ENCODE measurements at places on chromosomes 2 and 18.

GRCh38 chr2:65049010-65049639 lies 7.1 kb upstream of the CEP68 start:
- no peak for DNase-seq

DNA sequence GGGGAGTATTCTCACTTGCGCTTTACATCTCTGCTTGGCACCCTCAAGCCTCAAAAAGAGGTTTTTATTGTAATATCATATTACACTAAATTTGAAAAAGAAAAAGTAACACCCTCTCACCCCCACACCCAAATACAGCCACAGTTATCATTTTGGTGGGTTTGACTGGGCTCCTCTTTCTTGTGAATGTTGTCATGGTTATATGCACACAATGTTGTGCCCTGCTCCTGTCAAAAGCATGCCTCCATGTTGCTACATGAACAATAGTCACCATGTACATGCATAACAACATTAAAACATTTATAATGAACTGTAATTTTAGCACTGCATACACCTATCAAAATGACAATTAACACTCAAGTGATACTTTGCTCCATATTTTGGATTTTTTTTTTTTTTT lies 100.2 kb downstream of the BCL2L11 start:
- DNase-seq: no peak

- DNase-seq: no peak
These were observed 61.9 kb upstream of the PSMD14 start for GRCh38 chr2:161246281-161246680.

DNA sequence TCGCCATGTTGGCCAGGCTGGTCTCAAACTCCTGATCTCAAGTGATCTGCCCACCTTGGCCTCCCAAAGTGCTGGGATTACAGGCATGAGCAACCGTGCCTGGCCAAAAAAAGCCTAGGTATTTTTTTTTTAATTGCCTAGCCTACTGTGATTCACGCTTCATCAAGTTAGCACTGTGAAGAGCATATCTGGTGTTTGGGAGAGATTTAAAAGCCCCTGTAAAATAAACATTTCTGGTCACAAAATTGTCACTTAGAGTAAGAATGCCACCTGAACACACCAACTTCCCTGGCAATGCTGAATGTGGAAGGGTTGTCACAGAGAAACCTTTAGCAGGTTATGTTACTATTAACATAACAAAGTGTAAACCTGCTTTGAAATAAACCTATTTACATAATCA lies 39.7 kb upstream of the CHAC2 start:
- DNase-seq: no peak

GRCh38 chr2:231934441-231935206 lies 8.4 kb upstream of the NPPC start:
- DNase-seq: no peak

GRCh38 chr2:109206569-109207146 lies 77.7 kb downstream of the SH3RF3 start:
- DNase-seq: no peak

GRCh38 chr2:3689998-3690748 lies 13.2 kb upstream of the DCDC2C start:
- no peak for DNase-seq

- no peak for DNase-seq
These were observed 226.8 kb downstream of the TNS1 start for GRCh38 chr2:217775920-217776503.

DNA sequence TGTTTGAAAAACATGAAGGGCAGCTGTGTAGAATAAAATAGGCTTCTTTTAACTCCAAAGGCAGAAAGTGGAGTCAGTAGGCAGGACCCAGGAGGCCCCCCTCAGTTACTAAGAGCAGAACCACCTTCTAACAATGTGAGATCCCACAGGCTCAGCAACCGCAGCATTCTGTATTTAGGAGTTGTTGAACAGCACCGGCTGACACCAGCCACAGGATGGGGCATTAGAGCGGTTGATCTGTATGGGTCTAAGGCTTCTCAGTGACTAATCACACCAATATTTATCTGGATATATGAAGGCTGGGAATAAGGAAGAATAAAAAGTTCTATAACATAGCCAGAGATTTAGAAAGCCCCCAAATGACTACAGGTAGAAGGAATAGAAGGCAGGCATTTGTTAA lies 51.7 kb downstream of the MYO5B start:
- DNase-seq: no peak

DNA sequence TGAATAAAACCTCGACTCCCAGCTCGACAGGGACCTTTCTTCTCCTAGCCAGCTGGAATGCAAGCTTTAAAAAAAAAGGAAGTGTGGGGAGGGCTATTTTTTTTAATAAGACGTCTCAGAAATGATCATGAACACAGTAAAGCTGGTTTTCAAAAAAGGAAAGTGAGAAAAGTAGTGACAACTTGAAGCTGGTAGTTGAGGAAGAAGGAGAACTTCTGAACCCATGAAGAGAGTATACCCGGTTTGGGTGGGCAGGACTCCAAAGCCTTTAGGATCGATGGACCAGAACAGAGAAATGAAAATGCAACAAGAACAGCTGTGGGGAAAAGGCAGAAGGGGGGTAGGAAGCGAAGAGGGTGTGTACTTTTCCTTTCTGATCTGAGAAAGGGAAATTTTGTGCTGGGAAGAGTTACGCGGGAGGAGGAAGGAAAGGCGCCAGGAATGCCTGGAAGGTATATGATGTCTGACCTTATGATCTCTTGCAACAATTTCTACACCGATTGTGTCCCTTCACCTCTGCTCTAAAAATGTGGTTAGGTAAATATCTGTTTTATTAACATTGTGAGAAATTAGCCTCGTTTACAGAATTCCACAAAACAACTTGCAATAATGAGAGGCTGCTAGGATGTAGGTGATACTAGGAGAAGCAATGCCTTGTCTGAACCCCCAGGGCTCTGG lies 22.6 kb upstream of the CYP1B1 start:
- no peak for DNase-seq

DNA sequence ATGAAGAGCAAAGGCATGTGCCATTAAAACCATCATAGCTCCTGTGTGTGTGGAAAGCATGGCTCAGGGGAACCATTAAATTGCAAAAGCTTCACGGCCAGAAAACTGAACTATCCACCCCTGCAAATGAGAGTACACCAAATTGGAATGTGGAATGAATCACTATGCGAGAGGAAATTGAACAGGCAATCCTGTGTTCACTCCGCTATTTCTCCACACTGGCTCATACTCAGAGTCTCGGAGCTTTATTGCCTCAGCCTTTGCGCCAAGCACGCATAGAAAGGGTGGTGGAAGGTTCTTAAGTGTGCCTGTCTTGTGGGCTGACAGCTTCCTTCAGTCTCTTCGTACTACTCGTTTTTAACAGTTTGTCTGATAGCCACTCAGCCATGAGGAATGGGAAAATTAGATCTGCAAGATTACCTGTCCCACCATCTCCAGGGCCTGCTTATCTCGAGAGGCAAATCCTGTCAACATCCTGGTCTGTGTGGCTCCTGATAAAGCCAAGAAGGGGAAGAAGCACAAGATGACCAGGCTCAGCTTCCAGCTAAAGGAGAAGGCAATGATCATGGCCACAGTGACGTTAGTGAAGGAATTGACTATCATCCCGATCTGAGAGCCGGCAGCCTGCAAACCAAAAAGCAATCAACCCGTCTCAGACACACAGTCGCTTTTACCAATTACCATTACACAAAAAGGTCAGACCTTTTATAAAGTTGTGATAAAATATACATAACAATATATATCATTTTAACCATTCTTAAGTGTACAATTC lies 34.9 kb downstream of the G6PC2 start:
- no peak for DNase-seq

DNA sequence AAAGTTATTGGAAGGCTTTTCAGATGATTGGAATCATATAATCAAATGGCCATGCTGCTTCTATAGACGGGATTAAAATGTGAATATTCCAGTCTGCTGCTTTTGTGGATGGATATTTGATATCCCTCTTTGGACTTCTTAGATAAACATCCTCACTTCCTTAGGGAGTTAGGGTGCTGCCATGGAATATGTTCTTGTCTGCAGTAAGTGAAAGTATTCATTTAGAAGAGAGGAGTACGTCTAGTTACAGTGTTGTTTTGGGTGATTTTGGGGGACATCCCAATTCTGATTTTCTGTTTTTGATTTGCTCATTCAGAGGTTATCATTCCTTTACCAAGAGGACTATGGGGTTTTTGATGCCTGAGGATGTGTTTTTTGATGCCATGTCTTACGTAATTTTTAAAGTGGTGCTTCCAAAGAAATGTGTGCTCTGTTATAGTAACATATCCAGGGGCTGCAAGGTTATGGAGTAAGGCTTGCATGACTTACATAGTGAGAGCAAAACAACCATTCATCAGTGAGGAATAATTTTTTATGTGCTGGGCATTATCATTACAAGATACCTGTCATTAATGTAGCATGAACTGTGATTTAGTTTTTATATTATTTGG lies 33.6 kb downstream of the ASXL3 start:
- DNase-seq: no peak

GRCh38 chr18:74796841-74797576 lies 199.3 kb downstream of the ZNF407 start:
- DNase-seq: no peak

DNA sequence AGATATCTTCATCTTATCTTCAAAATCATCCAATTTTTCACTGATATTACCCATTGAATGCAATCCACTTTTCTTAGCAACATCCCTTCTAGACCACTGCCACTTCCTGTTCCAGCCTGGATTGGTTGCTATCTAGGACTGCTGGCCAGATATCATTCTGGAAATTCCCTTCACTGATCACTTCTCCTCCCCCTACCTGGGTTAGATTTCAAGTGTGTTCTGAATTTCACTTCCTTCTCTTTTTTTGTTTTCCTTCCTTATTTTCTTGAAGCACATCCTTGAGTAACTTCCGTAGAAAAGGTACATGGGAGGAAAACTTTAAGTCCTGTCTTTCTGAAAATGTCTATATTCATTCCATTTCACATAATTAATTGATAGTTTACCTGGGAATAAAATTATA lies 82.0 kb upstream of the IL1R2 start:
- DNase-seq: no peak

- DNase-seq: no peak
These were observed 68.2 kb downstream of the HPCAL1 start for GRCh38 chr2:10370895-10371294.

- DNase-seq: no peak
These were observed 81.8 kb downstream of the PTPN4 start for GRCh38 chr2:119841550-119841949.

GRCh38 chr18:74376523-74376922 lies 60.9 kb downstream of the C18orf63 start:
- DNase-seq: no peak

GRCh38 chr2:3405307-3405706 lies 25.8 kb downstream of the TRAPPC12 start:
- DNase-seq: no peak

- DNase-seq: no peak
These were observed 60.8 kb downstream of the NCKAP1 start for GRCh38 chr2:182977463-182977862.

- DNase-seq: no peak
These were observed 397.9 kb downstream of the NYAP2 start for GRCh38 chr2:225797394-225797793.

GRCh38 chr2:96618596-96619283 lies 19.4 kb downstream of the KANSL3 start:
- no peak for DNase-seq

DNA sequence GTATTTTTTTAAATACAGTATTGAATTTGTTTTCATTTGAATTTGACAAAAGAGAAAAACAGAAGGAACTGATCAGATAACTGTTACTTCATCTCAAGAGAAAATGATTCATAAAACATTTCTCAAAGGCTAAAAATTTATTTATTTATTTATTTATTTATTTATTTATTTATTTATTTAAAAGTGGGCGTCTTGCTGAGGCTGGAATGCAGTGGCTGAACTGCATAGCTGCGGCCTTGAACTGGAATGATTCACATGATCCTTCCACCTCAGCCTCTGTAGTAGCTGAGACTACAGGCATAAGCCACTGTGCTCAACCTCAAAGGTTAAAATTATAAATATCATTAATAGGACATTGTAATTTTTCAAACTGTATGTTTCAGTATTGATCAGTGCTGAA lies 4.5 kb upstream of the PUM2 start:
- DNase-seq: no peak

GRCh38 chr2:188130317-188130716 lies 161.4 kb upstream of the GULP1 start:
- no peak for DNase-seq

DNA sequence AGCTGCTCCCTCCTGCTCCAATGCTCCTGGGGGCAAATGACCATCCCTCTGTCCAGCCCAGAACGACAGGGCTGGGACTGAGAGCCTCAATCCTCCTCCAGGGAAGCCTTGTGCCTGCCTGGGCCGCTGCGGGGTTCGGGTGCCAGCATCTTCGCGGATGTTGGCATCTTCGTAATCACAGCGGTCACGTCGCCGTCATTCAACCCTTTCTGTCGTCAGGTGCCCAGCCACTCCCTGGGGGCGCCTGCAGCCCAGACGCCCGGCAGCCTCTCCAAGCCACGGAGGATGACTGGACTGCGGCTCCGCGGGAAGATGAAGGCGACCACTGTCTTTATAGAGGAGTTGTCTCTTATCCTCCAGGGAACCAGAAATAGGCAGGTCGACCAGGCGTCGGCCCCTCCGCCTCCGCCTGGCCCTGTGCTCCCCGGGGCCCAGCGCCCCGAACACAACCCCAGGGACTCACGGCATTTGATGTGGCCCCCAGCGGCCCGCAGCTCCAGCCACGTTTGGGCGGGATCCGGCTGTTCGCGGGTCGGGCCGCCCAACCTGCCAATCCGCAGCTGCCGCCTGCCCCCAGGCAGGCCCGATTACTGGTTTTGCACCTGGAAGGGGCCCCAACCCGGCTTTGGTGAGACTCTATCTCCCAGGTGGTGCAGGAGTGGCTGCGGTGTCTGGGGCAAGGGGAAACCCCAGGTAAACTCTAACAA lies 113.9 kb downstream of the THNSL2 start:
- no peak for DNase-seq

DNA sequence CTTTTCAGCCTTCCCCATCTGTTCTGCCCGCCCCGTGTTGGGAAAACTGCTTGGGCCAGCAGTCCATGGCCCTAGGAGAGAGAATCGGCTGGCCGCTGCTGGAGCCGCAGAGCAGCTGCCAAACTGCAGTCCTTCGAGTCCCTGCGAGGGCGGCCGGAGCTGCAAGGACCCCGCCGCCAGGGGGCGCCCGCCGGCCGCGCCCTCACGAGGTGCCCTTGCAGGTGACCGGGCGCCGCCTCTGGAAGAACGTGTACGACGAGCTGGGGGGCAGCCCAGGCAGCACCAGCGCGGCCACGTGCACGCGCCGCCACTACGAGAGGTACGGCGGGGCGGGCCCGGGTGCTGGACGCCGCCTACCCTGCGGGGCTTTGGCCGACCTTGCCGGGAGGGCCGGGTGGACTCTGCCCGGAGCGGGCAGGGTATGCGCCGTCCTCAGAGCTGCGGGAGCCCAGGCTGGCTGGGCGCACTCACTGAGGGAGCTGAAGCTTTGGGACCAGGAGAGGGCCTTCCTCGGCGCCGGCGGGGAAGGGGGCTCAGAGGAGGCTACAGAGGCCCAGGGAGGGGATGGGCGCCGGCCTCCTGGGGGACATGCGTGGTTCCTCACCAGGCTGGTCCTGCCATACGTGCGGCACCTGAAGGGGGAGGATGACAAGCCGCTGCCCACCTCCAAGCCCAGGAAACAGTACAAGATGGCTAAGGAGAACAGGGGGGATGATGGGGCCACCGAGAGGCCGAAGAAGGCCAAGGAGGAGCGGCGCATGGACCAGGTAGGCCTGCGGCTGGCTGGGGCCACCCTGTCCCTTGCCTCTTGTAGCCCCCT lies 13.6 kb downstream of the ARID5A start:
- no peak for DNase-seq

- DNase-seq: no peak
These were observed 20.0 kb downstream of the MPP4 start for GRCh38 chr2:201678401-201678800.
